Stimulated activated CD4-positive, alpha-beta T cell treated with anti-CD3 and anti-CD28 coated beads, Interleukin-1b, Interleukin-23, amount 100 ng/mL, for 48 hours (primary cell): ENCODE measurements at places on chromosomes 2 and 18.

DNA sequence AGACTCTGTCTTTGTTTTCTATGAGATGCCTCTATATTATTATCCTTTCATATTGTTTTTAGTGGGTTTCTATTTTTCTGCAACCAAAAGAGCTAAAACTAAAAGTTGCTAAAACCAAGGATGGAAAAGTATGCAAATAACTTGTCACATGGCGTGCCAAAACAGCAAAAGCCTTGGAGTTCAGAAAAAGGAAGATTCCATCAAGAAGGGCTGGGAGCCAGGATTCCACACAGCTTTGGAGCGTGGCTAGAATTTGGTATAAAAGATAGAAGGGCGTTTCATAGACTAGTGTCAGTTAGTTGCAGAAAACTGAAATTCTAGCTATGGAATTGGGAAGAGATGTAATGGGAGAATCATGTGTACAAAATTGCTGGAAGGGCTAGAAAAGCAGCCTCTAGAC lies 4.1 kb downstream of the SCYGR1 start:
- DNase-seq, result no peak

DNA sequence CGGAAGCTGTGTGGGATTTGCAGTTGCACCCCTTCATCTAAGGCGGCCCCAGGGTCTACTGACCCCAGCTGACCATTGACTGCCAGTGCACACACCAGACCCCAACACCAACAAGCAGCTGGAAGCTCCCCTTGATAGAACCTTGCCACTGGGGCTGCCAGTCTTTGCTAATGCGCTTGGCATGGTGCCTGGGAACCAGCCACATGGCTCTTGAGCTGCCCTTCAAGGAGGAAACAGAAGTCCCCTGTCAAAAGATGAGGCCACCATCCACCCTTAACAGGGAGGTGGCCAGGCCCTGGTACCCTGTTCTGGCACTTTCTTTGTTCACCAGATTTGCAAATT lies 8.6 kb downstream of the ALPI start:
- no peak for DNase-seq

GRCh38 chr2:26471289-26471688 lies 6.6 kb downstream of the OTOF start:
- DNase-seq, result no peak

GRCh38 chr2:233481368-233482142 lies 85.0 kb downstream of the USP40 start:
- no peak for DNase-seq

DNA sequence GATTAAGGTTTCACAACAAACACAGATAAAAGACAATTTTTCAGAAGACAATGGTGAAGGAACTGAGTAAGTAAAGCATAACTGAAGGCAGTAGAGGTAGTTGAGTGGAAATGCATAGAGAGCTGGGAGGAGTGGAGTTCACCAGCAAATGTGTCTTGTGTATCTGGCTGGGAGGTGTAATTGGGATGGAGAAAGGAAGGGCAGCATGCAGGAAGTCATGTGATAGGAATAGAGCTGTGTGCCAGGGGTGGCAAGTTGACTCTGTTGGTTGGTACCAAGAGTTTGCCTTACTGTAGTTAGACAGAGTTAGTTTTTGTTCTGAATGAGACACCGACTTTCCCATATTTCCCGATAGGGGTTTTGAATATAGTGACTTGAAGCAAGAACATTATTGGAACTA lies 56.3 kb downstream of the FMNL2 start:
- no peak for DNase-seq

GRCh38 chr2:2291500-2292260 lies 39.4 kb downstream of the MYT1L start:
- no peak for DNase-seq

DNA sequence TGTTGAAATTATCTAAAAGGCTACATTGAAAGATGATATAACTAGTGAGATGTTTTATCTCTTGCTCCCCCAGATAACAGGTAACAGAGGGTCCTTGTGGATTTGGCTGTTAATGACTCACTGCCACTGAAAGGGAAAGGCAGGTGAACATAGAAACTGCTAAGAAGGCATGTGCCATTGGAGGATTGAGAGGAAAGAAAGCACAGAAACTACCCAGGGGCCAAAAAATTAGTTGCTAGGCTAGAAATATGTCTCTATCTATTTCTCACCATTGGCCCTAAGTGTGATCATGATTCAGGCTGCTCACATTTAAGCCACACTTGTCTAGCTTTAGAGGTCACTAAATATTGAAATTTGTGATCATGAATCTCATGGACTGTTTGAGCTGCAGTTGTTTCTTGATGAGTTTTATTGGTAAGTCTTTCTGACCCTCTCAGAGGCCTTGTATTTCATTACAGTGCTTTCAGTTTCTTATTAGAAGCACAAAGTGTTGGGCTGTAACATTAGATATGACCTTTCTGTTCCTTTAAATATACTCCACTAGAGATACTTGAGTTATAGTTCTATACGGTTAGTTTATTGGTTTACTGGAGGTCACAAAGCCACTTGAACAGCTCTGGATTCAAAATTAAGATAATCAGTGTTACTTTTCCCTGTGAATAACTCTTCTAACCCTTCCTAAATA lies 26.2 kb downstream of the NAB1 start:
- no peak for DNase-seq

DNA sequence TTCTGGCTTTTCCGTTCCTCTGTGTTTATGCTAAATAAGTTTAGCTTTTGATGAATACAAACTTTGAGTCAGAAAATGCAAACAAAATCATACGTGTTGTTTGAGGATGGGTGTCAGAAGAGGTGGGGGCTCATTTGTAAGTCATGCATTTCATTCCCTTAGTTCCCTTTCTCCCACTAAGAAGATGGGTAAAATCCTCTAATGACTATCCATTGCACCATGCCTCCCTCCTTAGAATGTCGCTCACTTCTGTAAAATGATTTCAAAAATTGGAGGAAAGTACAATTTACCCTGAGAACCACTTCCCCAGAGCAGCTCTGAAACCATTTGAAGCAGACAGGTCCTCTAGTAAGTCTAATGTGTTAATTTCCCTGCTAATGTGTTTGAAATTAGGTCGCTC lies 629.6 kb upstream of the VRK2 start:
- no peak for DNase-seq

GRCh38 chr18:23716966-23717365 lies 27.7 kb downstream of the LAMA3 start:
- no peak for DNase-seq

- no peak for DNase-seq
Observed at GRCh38 chr2:12048550-12048949, 302.1 kb downstream of the LPIN1 start.

- DNase-seq, result no peak
Observed at GRCh38 chr2:104864280-104865095, 10.6 kb downstream of the POU3F3 start.

GRCh38 chr2:240447331-240447730 lies 11.9 kb downstream of the GPC1 start:
- DNase-seq, result no peak

GRCh38 chr2:145091967-145092366 lies 572.0 kb upstream of the ZEB2 start:
- no peak for DNase-seq

GRCh38 chr18:4068552-4069158 lies 386.5 kb downstream of the DLGAP1 start:
- DNase-seq, result peak; percentile 4

DNA sequence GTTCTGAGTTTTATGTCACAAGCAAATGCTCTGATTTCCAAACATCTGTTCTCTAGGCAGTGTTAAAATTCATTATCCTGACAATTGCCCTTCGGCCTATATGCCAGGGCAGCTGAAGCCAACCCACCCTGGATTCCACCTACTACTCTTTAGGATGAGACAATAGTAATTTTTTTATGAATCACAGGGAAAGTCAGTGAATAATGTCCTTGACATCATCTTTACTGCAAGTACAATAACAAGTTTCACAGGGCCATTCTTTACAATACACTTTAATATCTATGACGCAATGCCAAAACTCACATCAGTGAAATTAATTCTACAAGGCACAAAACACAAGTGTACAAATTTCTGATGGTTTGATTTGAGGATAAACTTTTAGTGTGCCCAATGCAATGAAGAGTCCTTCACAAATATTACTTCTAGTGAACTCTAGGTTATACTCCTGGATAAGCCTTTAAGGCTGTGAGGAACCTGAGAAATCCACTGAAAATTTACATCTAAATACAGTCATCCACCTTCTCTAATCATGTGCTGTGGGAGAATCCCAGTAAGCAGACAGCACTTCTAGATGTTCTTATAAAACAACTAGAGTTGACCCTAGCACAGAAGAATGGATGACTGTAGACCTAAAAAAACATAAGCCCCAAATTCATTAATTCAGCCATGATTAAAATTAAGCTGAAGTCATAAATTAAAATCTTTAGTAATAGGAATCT lies 77.3 kb upstream of the CTLA4 start:
- DNase-seq, result no peak

- no peak for DNase-seq
Observed at GRCh38 chr2:149049142-149049541, 10.6 kb downstream of the LYPD6B start.

DNA sequence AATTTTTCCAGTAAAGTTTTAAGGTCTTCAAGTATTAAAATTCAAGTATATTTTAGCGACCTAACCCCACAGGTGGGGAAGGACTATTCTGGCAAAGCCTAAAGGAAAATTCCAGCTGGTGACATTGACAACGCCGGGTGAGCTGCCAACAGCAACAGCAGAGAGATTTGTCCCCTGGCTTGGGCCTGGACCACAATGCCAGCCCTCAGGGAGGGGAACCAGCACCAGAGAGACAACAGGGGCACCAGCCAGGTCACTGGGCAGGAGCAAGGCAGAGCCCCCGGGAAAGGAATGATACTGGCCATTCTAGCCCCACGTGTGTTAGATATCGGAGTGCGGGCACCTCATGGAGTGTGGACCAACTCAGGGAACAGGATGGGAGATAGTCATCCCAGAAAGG lies 95.7 kb downstream of the ARMC9 start:
- no peak for DNase-seq

- DNase-seq, result peak; percentile 6
Observed at GRCh38 chr2:181742922-181743722, 62.8 kb upstream of the NEUROD1 start.

DNA sequence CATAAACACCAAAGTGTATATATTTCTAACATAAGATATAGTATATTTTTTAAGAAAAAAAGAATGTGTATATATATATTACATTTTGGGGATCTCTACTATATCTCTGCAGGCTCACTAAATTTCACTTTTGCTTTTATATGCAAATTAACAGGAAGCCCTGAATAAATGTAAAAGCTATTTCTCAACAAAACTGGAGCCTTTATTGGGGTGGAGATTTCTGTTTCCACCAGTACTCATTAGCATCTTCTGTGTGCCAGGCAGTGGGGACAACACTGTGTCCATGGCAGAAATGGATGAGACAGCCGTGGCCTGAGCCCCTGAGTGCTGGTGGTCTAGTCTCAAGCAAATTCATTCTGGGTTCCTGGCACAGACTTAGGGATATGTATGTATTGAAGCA lies 41.3 kb downstream of the C18orf63 start:
- DNase-seq, result no peak

GRCh38 chr18:6939972-6940371 lies 177.6 kb downstream of the LAMA1 start:
- DNase-seq, result no peak

DNA sequence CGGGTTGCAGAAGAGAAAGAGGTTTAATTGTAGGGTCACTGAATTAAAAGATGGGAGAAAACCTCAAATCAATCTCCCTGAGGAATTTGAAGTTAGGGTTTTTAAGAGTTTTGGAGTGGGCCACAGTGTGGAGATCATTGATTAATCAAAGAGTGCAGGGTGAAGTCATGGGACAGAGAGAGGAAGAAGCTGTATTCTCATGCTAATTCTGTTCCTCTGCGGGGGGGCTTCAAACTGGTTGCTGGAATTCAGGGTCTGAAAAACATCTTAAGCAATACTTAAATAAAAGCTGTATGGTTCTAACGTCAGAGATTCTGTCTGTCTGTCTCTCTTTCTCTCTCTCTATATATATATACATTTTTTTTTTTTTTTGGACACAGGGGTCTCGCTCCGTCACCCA lies 169.8 kb upstream of the SPATS2L start:
- no peak for DNase-seq

DNA sequence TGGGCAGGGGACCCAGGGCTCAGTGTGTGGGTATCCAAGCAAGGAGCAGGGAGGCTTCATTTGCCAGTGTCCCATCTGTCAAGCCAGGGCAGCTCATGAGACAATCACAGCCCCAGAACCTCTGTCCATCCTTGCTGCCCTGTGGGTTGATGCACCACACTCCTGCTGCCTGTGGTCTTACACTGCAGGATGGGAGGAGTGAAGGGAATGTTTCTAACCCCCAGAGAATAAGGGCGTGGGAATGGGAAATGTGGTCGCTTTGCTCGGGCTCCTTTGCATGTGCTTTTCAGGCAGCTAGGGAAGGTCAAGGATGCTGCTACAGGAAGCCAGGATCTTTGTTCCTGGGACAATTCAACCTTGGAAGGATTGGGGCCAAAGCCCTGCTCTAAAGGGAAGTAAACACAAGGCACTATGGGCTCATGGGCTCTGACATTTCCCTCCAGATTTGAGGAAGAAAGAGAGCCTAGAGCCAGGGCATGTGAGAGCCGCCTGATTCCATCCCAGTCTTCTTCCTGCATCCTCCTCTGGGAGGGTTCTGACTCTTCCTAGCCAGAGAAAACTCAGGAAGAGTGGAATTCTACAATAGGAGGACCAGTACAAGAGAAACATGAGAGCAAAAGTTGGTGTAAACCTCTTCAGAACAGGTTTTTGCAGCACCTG lies 18.8 kb upstream of the MAP3K20 start:
- DNase-seq, result no peak

DNA sequence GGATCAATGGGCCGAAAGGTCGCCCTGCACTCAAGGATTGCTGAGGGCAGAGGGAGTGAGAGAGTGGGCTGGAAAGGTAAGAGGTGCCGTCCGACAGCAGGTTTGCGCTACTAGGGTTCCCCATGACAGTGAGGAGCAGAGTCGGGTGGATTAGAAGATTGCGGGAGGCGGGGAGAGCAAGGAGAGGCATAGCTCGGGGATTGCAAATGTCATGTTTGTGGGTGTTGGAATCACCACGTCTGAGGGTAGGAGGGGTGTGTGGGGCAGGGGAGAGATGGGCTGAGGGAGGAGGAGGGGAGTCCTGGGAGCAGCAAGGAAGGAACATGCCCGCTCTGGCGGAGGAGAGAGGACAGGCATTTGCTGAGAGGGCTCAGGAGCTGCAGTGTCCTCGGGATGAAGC lies 81.2 kb downstream of the ZCCHC2 start:
- DNase-seq, result no peak

GRCh38 chr2:98560256-98560771 lies 48.0 kb downstream of the COA5 start:
- DNase-seq, result no peak
